ENCODE measurements at places on chromosomes 3 and 15.

- DNase-seq, result no peak
These were observed 1.0 kb upstream of the IGF2BP2 start for GRCh38 chr3:185825639-185826481.

DNA sequence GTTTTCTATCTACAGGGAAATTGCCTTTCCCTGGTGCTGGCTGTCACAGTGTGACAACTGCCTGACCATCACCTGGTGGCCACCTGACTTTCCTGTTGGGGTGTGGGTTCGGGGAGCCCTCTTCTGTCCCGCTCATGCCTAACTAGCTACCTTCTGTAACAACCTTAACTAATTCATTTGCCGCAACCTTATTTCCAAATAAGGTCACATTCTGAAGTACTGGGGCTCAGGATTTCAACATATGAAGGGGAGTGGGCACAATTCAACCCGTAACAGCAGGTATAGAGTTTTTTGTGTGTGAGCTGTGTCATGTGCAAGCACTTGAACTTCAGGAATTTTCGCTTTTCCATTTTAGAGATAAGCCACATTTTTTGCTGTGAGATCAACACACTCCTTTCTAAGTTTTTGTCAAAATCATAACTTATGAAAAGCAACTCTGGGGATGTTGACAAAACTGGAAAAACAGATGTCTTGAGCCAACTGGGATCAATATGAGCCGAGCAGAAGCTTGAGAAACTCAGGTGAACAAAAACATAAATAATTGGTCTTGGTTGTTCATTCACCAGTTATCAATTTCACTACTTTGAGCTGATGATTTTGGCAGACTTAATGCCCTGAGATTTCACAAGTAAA, 242.0 kb upstream of the RGMA start:
- DNase-seq, result no peak

- DNase-seq, result no peak
These were observed 64.3 kb downstream of the LEO1 start for GRCh38 chr15:51907136-51907862.

DNA sequence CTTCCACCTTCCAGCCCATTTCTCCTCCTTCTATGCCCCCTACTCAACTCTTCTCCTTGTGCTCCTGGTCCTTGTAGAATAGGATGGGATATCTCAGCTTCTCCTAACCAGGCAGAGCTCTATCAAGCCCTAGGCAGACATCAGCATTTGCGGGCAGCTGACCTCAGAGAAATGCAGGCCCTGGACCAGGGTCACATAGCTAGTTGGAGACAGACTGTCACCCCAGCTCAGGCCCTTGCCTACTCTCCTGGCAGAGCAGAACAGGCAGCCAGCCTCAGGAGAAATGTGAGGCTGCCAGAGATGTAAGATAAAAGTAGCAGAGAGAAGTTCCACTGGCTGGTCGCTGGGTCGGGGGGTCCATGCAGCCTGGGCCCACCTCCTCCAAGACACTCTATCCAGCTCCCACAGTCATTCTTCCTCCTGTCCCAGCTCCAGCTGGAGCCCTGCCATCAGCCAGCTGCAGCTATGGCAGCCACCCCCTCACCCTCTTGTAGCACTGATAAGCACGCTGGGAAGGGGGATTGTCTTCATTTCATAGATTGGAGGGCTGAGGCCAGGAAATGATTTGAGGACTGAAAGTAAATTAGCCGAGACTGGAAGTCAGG, 4.0 kb downstream of the CYP8B1 start:
- no peak for DNase-seq

- DNase-seq, result no peak
These were observed 40.2 kb upstream of the FAM107A start for GRCh38 chr3:58617338-58617761.

- no peak for DNase-seq
These were observed 57.3 kb upstream of the RASA2 start for GRCh38 chr3:141429371-141430035.

GRCh38 chr3:107953722-107954121, 137.1 kb downstream of the CD47 start:
- no peak for DNase-seq

GRCh38 chr3:36227980-36228379, 152.3 kb upstream of the STAC start:
- no peak for DNase-seq

GRCh38 chr3:188322135-188322887, 168.4 kb downstream of the LPP start:
- DNase-seq, result no peak

- DNase-seq, result no peak
These were observed 8.0 kb upstream of the CBLB start for GRCh38 chr3:105876780-105877327.

GRCh38 chr3:170721563-170721962, 135.7 kb upstream of the SLC7A14 start:
- DNase-seq, result no peak

- DNase-seq, result no peak
These were observed 133.6 kb downstream of the TPRG1 start for GRCh38 chr3:189305412-189305811.

- no peak for DNase-seq
These were observed 168.5 kb downstream of the MECOM start for GRCh38 chr3:169494982-169495381.
